T-helper 2 cell treated with Interferon-gamma antibody and Interleukin-4, amounts not matched to agents 5 μg/mL and 100 μg/mL, for 36 hours (primary cell): ENCODE measurements at places on chromosomes 12 and 14.
A peak's percentile ranks its signal among the peaks of the same experiment; 100 is the strongest.

DNA sequence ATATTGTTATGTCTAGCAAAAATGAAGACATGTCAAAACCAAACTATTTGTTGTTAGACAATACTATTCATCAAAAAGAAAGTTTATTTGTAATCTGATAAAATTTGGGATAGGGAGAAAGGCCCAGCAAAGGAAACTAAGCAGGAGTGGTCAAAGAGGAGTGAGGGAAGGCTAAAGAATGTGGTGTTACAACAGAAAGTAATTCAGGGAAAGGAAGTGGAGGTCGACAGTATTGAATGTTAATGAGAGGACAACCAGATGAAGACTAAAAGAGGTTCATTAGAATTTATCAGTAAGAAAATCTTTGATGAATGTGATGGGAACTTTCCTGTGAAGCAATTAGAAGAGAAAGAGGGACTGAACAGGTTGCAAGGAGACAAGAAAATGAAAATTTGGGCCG, 33.9 kb downstream of the PLCZ1 start:
- no peak for DNase-seq

- DNase-seq = no peak
These were observed 99.8 kb downstream of the BORCS5 start for GRCh38 chr12:12456637-12457036.

- no peak for DNase-seq
These were observed 358.7 kb upstream of the TMPO start for GRCh38 chr12:98156697-98157096.

DNA sequence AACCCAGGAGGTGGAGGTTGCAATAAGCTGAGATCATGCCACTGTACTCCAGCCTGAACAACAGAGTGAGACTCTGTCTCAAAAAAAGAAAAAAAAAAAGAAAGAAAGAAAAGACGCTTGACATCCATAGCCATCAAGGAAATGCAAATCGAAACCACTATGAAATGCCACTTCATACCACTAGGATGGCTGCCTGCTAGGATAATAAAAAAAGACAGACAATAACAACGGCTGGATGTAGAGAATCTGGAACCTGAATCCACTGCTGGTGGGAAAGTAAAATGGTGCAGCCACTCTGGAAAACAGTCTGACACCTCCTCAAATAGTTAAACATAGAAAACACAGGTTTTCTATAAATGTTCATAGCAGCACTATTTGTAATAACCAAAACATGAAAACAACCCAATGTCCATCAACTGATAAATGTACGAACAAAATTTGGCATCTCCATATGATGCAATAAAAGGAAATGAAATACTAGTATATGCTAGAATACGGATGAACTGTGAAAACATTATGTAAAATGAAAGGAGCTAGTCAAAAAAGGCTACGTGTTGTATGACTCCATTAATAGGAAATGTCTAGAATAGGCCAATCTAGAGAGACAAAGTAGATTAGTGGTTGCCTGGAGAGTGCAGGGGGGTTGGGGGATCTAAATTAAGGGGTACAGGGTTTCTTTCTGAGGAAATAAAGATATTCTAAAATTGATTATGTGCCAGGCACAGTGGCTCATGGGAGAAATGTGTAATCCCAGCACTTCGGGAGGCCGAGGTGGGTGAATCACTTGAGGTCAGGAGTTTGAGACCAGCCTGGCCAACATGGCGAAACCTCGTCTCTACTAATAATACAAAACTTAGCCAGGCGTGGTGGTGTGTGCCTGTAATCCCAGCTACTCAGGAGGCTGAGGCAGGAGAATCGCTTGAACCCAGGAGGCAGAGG, 9.7 kb downstream of the WSB2 start:
- DNase-seq = no peak

- no peak for DNase-seq
These were observed 16.8 kb downstream of the SCAF11 start for GRCh38 chr12:45973526-45973925.

- no peak for DNase-seq
These were observed 399.4 kb downstream of the TMEM121 start for GRCh38 chr14:105925615-105926372.

DNA sequence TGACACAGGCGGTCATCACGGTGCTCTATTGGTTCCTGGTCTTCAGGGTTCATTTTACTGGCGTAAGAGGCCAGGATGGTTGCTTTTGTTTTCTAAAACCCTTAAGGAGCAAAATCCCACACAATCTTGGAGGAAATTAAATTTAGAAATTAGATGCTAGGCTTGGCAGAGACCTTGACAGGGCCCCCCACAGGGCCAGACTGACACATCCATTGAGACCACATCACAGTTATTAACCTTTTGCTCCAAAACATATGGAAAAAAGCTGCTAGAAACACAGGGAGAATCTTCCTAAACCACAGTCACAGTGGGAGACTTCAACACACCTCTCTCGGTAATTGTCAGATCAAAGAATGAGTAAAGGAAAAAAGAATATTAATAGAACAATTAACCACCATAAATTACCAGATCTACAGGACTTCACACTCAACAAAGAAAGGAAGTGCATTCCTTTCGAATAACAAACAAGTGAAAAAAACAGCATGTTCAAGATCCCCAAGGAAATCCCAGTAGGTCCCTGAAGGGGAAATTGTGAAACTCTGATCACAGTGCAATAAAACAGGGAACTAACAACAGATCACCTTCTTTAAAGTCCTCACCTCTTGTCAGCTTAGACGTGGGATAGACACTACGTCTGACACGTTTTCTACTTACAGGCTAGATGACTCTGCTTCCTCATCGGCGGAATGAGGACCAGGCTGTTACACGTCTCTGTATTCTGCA, 40.2 kb upstream of the TMEM179 start:
- DNase-seq = no peak

DNA sequence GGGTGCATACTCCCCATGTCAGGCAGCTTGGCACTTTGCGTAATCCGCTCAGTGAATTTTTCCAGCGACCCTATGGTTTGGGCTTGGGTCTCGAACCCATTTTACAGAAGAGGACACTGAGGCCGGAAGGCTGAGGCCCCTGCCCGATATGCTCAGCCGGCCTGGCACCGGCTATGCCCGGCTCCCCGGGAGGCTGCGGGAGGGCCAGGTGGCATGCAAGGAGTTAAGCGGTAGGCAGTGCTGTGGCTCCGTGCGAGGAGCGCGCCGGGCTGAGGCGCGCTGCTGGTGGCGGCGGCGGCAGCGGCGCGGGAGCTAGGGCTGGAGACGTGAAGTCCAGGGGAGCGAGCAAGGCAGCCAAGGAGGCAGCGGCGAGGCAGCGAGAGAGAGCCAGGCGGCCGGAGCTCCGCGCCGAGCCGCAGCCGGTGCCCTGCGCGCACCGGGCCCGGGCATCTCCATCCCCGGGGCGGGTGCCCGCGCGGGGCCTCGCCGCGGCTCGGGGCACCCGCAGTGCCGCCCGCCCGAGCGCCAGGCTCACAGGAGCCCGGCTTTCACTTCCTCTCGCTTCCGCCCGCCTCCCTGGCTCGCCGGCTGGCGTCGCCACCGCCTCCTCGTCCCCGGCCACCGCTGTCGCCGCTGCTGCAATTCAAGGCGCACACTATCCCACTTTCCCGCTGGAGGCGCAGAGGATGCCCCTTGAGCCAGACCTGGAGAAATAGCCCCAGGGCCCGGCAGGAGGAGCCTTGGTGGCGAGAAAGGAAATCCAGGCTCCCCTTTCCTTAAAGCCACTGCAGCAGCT, at the start of gene WSCD2:
TSS of gene WSCD2 (plus strand) at position 272 of the 796 bp plus-strand sequence. CDS start 66,545 bp downstream, outside the sequence.
- DNase-seq = peak; percentile 5

- no peak for DNase-seq
These were observed 5.6 kb downstream of the LRP1 start for GRCh38 chr12:57133916-57134315.

GRCh38 chr12:97131220-97131981, 224.3 kb downstream of the NEDD1 start:
- DNase-seq = no peak

GRCh38 chr14:44162197-44162596, 344.9 kb downstream of the FSCB start:
- no peak for DNase-seq

GRCh38 chr12:121590476-121591143, 9.8 kb upstream of the KDM2B start:
- DNase-seq = peak; percentile 82
